ENCODE measurements at places on chromosomes 1 and 21. TPM values are rescaled to one million over a fixed set of nuclear protein-coding genes. Genes with fewer than 3 reads are reported as not detected.

The FCAMR gene
- total RNA-seq = 0.58 TPM

The SPRR2A gene
- total RNA-seq = not detected

The RNU1-2 gene
- total RNA-seq = under 0.01 TPM

The PLA2G2C gene
- total RNA-seq = 1.3 TPM

The CD53 gene
- 65.2 TPM for total RNA-seq

The KCNJ10 gene
- total RNA-seq = not detected

The WNT4 gene
- total RNA-seq = 5.4 TPM

Measured in stomach (tissue), 19 donors.